CD4-positive, alpha-beta T cell treated with Interleukin-10 for 1 hour (primary cell): ENCODE measurements at places on chromosomes 13 and 19.

DNA sequence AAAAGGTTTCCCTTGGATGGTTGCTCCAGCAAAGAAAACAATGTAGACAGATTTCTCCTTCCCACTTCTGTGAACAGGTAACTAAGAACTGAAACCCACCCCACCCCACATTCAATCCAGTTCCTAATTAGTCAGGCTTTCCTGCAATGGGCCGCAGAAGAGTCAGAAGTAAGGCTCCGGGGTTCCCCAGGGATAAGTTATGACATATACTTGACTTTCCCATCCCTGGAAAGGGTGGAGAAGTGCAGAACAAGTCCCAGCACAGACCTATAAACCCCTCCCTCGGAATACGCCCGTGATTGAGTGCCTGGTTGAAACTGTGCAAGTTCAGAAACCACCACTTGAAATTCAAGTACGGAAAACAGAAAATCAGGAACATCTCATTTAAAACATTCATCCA lies 24.9 kb downstream of the RCBTB2 start:
- no peak for DNase-seq

DNA sequence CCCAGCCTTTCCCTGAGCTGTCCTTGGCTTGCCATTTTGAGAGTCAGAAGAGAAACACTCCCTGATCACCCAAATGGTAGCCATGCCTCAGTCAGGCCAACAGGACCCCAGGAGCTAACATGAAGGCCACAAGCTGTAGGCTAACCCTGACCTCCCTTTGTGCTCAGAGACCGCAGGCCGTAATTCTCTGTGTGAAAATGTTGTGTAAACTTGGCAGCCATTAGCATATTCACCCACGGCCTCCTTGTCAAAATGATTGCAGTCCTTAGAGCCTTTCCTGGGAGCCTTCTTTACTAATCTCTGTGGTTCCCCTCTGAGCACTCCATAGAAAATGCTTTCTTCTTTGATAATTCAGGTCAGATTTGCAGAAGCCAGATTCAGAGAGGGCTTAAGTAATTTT lies 418.9 kb downstream of the COG6 start:
- DNase-seq: no peak

- DNase-seq: no peak
These were observed 277.8 kb downstream of the POU4F1 start for GRCh38 chr13:78325585-78325984.

DNA sequence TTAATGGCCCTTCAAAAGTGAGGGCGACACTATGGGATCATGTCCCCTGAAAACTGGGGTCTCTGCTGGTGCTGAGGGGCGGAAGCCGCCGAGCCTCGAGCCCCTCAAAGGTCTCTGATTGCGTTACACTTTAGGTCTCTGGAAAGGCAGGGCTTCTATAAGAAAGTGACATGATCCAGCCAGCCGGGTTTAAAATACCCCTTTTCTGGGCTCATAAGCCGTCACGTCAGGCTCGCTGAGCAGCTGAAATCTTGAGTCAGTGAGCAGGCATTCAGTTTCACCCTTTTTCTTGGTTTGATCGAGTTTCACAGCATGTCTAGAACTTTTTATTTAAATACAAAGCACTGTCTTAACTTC lies 600 bp upstream of the HMGB1 start:
- DNase-seq: no peak

GRCh38 chr13:84443463-84443862 lies 561.2 kb upstream of the SLITRK1 start:
- DNase-seq: no peak

DNA sequence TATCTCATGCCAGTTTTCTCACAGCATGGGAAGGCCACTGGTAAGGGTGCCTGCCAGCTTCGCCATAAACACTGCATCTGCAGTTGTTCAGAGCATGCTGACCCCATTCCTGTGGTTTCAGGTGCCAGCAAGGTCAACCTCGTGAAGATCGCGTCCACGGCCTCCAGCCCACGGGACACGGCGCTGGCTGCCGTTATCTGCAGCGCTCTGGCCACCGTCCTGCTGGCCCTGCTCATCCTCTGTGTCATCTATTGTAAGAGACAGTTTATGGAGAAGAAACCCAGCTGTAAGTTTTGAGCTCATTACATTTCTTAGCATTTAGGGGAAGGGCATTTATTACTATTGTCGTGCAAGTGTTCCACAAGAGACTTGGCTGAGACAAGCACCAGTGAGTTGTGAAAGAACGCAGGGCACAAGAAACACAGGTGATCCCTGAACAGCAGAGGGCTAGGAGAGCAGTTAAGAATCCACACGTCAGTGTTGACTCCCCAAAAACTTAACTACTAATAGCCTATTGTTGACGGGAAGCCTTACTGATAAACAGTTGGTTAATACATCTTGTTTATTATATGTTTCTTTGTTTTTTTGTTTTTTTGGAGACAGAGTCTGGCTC lies 88.8 kb downstream of the TNFRSF19 start:
- no peak for DNase-seq

- no peak for DNase-seq
These were observed 19.0 kb downstream of the PLIN4 start for GRCh38 chr19:4499318-4499717.

GRCh38 chr19:14871619-14872230 lies 14.2 kb downstream of the OR7A17 start:
- DNase-seq: peak; percentile 3

GRCh38 chr13:49933511-49933910 lies 2.6 kb downstream of the SPRYD7 start:
- DNase-seq: no peak

DNA sequence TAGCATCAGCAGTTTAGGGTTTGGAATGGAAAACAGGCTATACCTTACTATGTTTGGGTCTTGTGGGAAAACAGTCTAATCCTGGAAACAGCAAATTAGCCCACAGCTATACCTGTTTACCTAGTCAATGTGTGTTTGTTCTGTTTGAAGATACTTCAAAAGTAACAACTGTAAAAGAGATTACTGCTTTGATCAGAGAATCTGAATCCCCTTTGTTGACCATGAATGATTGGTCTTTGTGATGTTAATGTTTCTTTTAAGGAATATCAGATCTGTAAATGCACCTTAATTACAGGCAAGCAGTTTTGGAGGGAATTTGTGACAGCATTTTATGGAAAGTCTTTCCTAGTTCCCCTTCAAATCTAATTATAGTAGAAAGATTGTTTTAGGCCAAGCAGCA lies 20.7 kb upstream of the KLF5 start:
- DNase-seq: no peak

GRCh38 chr13:109655206-109655600 lies 131.2 kb downstream of the IRS2 start:
- no peak for DNase-seq

DNA sequence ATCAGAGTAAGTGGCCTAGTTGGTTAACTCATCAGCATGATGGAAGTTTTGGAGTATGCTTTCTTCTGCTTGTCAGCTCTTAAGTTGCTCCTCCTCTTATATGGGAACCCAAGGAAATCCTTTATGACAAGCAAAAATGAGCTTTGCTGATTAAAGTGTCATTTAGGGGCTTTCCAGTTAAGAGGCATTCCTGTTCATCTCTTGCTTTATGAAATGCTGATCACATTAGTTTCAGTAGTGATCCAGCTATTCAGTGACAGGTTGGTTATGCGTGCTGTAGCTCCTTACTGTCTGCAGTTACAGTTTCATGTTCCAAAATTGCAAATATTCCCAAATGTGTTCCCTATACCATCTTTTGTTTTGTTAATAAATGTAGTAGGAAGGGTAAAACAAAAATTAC lies 146.6 kb downstream of the CDK8 start:
- DNase-seq: no peak

- no peak for DNase-seq
These were observed 63.7 kb upstream of the OBI1 start for GRCh38 chr13:78722700-78723099.

GRCh38 chr13:37345869-37346268 lies 240.4 kb upstream of the CSNK1A1L start:
- no peak for DNase-seq

DNA sequence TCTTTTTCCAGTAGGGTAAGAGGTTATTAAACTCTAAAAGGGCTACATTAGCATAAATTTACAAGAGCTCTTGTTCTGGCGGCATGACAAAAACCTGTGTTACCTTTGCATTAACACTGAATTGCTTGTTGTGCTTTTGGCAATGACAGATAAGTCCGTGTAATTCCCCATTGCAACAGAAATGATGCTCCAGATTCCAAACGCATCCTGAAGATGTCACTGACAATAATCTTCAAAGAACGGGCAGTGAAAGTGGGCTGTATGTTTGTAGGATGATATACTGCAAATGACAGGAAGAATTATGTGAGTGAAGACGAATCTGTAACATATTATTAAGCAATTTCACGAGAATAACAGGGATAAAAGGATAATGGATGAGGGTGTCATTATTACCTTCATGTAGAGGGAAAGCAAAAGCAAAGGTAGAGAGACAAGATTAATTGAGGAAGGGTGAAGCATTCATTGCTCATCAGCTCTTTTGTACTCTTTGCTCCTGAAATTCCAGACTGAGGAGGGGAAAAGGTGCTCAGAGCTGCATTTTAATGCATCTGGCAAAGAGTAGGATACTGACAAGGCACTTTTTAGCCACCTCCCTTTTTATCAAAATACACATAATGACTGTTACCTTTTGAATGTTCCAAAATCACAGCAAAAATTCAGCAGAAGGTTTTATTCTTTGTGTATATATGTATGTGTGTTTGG lies 38.5 kb upstream of the MAB21L1 start:
- no peak for DNase-seq

DNA sequence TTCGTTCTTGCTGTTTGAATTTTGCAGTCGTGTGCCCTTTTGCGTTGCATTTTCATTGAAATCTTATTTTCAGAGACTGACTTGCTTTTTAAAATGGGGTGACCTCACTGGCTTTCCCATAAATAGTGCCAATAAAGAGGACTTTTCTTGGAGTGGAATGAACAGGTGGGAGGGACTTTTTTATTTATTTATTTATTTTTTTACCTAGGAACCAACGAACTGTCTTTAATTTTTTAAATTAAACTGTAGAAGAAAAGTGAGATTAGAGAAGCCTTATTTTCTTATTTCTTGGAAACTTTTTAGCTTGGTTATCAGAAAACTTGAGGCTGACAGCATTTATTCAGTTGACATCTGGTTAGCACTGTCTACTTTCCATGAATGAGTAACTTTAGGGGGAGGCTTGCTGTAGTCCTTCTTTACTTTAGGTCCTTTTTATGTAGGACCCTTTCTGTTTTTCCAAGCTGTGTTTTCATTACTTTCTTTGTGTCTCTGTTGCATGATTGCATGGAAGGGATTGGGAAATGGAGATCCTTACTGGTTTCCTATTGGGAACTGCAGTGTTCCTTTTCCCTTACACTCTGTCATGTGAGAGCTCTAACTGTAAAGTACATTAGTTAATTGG lies 1.7 kb downstream of the SLAIN1 start:
- no peak for DNase-seq

DNA sequence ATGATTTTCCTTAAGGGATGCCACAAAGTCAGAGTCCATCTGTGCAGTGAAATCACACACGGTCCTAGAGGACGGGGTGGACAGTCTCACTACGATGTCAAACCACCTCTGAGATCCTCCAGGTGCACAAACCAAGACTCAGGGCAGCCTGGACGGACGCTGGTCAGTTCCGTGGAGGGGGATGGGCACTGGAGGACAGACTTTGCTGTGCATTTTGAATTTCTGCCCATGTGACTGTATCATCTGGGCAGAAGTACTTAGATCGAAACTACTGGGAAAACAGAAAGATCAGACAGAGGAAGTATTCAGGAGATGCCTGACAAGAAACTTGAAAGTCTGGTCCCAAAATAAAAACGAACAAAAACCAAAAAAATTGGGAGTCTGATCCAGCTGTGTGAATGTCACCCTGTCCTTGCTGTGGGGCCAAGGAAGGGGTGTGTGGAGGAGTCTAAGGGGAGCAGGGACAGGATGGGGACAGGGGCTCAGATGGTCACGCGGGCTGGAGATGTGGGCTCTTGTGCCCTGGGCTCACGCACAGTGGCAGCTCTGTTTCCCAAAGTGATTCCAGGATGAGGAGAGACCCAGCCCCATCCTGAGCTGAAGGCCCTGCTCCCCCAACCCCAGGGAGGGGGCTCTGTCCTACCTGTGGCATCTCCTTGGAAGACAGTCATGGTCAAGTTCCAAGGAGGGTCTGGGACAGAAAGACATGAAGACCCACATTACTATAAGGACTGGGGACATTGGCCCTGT lies 1.5 kb downstream of the SIGLEC8 start:
- no peak for DNase-seq

- no peak for DNase-seq
These were observed 1.7 kb downstream of the CD320 start for GRCh38 chr19:8306235-8307054.
